ENCODE measurements at places on chromosomes 3 and 15.
A peak's percentile ranks its signal among the peaks of the same experiment; 100 is the strongest.

DNA sequence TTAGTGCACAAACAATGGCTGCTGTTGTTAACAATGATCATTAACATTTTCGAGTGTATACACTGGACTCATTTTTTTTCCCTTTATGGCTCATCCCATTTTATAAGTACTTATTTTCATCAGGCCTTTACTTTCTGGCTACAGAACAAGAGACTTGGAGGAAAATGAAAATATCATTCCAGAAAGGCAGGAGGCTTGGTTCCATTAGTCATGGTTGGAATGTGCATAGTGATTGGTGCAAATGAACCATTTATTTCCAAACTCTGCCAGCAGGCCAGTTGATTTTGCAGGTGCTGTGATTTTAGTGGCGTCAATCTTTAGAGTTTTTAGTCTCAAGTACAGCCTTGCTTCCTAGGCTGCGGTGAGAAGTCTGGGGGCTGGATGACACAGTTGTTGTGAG, 151.8 kb downstream of the ITPR1 start:
- DNase-seq: no peak

DNA sequence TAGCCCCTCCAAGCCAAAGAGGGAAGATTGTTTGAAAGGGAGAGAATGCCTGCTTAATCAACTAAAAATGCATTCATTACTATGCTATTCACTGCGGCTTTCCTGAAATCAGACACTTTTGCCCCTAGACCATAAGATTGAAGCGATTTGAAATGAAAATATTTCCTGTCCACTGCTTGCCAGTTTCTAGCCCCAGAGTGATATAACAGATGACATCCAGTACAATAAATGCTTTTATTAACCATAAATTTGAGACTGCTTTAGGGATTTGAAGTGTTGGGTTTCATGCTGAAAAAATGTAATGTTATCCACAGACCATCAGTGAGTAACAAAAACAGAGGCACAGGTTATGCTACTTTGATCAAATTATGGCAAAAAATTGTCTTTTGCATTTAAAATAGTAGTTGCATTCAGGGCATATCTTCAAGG, 14.1 kb downstream of the IL17RD start:
- DNase-seq: no peak

- no peak for DNase-seq
Measured at GRCh38 chr15:29124581-29125381, 144.8 kb downstream of the NSMCE3 start.

DNA sequence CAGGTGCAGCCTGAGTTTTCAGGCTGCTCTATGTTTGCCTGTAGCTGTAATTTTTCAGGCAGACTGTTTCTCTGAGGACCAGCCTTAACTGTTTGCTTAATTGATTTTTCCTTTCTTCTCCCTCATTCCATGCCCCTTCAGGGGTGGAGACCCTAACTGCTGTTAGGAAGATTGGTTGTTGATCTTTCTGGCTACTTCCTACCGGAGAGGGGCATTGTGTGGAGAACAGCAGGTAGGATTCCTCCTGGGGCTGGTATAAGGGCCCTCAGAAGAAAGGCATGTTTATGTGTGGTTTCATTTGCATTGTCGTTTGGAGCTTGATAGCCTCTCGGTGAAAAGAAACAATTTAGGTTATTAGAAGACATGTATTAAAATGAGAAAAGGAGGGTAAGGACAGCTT, 56.9 kb upstream of the GOLGA6L2 start:
- no peak for DNase-seq

- no peak for DNase-seq
Measured at GRCh38 chr15:40282869-40283614, at the start of gene ANKRD63. ANKRD63 (minus strand) TSS chr15:40283064; CDS start chr15:40282586, 478 bp downstream.

DNA sequence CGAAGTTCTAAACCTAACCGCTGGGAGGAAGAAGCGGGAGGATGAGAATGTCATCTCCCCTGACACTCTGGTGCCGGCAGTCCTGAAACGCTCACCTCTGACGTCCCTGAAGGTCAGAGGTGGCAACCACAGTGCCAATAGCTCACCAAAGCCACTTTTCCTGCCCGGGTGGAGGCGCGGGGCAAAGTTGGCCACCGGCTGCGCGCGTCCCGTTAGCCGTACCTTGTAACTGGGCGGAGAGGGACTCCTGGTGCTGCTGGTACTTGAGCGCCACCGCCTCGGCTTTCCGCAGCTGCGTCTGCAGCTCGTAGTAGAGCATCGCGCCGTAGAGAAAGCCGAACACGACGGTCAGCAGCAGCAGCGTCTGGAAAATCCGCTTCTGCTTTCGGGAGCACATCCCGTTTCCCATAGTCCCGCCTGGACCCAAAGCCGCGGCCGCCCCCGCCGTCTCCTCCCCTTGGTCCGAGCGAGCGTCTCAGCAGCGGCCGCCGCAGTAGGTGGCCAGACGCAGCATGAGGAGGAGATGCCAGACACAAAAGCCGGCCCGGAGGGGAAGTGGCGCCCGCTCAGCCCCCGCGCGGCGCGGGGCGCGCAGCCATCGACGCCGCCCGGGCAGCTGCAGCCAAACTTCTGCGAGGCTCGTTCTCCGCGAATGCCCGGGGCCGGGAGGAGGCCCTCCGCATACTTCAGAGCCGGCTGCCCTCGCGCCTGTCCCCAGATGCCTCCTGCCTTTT, 680 bp downstream of the GOLIM4 start:
- DNase-seq: peak; percentile 12

GRCh38 chr3:107781253-107781652, 258.5 kb downstream of the BBX start:
- DNase-seq: no peak
